ENCODE measurements at places on chromosomes 11 and 22.

DNA sequence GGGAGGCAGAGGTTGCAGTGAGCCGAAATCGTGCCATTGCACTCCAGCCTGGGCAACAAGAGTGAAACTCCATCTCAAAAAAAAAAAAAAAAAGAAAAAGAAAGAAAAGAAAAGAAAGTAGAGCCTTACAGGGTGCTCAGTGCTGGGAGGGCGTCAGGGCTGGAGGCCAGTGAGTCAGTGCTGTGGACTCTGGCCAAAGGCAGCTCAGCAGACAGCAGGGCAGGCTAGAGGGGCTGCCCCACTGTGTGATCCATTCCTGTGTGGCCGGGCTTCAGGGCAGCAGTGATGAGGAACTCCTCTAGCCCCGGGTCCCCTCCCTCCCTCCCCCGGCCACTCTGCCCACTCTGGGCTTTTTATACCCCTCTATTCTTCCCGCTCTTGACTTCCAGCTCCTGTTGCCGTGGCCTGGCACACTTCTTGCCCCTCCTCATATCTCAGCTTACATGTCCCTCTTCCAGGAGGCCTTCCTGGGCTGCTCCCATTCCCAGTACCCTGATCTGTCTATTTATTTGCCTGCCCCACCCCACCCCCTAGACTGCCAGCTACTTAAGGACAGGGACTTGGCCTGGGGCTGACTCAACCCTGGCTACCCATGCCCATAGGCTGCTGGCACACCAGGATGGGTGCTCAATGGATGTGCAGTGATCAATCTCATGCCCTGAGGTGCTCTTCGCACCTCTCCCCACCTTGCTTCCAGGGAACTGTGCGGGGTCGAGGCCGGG lies 10.1 kb downstream of the SYT12 start:
- no peak for DNase-seq

- DNase-seq = no peak
Measured at GRCh38 chr11:37811349-37811748, 1213.3 kb upstream of the RAG2 start.

- DNase-seq = peak; percentile 27
Measured at GRCh38 chr11:26971961-26972360, 22.0 kb upstream of the FIBIN start.

DNA sequence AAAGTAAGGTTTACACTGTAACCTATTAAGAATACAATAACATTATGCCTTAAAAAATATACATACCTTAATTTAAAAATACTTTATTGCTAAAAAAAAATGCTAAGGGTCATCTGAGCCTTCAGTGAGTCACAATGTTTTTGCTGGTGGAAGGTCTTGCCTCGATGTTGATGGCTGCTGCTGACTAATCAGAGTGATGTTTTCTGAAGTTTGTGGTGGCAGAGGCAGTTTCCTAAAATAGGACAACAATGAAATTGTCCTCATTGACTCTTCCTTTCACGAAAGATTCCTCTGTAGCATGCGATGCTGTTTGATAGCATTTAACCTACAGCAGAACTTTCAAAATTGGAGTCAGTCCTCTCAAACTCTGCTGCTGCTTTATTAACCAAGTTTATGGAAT lies 97.6 kb downstream of the FAT3 start:
- DNase-seq = peak; percentile 67

DNA sequence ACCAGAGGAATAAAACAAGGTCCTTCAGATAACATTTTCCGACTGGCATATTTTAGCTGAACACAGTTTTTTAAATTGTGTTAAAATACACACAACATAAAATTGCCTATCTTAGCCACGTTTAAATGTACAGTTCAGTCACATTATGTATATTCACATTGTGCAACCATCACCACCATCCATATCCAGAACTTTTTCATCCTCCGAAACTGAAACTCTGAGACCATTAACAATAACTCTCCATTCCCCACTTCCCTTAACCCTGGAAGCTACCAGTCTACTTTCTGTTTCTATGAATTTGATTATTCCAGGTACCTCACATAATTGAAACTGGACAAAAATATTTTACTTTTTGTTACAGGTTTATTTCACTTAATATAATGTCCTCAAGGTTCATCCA lies 213.3 kb downstream of the ETS1 start:
- no peak for DNase-seq

DNA sequence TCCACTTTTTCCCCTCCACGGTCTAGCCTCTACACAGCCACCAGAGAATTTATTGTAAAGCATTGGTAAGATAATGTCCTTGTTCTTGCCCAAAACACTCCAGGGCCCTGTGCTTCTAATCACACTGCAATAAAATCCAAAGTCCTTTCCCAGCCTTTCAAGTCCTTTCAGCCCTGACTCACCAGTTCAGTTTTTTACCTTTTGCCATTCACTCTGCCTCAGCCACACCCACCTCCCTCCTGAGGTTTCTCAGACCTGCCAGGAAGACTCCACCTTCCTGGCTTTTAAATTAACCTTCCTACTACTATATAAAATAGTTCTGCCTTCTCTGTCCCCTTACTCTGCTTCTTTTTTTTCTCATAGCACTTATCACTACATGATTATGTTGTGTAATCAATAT lies 91.0 kb upstream of the ARHGAP32 start:
- no peak for DNase-seq

GRCh38 chr11:113874581-113875233 lies 665 bp downstream of the USP28 start:
- no peak for DNase-seq

DNA sequence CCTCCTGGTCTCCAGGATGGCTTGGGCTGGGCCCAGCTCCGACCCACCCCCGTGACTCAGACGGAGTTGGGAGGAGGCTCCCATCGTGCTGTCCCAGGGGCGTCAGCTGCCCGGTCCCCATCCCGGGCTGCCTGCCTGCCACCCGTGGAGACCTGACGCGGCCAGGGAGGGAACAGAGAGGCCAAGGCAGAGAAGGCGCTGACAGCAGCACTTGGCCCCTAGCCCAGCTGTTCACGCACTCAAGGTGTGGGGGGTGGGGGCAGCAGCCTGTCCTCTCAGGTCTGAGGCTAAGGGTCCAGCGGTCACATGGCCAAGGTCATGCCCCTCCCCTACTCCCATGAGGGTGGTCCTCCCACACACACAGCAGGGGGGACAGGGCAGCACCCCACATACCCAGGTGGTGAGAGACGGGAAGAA lies 48.6 kb downstream of the ELFN2 start:
- DNase-seq = no peak

DNA sequence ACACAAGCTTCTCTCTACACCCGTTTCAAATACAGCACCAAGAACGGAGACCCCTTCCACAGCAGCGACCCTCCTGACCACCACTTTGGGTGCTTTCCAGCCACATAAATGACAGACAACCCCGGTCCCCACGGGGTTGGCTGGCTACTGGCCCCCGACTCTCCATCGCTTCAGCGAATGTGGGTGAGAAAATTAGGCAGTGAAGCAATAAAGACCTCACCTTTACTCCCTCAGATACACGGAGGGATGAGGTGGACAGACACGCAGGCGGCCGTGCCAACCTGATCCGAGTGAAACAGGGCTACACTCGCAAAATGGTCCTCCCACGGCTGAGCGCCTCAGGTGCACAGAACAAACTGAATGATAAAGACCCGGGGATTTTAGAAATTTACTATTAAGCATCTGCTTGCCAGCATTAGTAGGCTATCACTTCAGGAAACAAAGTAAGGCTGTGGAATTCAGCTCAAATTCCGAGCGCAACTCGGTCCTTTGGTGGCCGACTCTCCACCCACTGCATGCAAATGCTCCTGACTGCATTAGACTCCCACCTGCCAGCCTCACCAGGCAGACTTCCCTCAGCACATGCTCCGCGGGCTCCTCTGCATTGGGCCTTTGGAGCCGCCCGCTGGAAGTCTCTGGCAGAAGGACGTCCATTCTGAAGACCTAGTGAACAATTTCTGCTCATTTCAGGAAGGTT lies 12.8 kb upstream of the EFCAB6 start:
- DNase-seq = no peak

- no peak for DNase-seq
Measured at GRCh38 chr11:1783725-1784529, 20.2 kb upstream of the CTSD start.

DNA sequence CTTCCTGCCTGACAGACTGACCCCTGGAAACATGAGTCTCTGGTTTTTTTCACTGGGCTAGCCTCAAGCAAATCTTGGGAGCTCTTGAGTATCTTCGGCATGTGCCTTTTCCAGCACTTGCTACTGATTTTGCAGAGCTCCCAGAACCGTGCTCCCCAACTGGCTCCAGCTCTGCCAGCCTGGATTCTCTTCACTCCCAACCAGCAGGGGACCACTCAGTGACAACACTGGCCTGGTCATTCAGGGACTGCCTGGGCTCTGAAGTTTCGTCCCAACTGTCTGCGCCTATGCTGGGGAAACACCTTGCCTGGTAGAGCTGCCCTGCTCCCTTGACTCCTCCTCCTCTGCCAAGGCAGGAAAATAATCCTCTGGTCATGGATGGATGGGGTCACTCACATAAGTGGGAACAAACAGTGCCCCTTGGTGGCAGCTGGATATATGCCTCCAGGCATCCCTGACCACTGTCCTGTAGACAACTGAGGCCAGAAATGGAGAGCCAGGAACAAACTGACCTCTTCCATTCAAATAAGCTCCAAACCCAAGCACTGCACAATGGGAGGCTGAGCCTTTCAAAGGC lies 30.2 kb downstream of the POLDIP3 start:
- DNase-seq = no peak

DNA sequence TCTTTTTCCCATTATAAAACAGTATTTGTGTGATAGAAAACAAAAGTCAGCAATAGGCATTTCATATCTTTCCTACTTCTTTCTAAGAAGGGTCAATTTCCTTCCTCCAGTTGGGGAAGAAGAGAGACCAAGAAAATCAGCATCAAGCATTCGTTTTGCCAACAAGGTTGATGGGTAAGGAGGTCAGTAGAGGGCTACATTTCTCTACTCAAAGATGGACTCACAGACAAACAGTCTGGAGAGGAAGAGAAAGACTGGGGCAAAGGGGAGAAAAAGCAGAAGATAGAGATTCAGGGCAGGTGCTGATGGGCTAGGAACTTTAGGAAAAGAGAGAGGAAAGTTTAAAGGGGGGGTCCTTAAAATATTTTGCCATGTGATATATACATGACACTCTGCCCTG lies 8.6 kb upstream of the MTNR1B start:
- DNase-seq = no peak

DNA sequence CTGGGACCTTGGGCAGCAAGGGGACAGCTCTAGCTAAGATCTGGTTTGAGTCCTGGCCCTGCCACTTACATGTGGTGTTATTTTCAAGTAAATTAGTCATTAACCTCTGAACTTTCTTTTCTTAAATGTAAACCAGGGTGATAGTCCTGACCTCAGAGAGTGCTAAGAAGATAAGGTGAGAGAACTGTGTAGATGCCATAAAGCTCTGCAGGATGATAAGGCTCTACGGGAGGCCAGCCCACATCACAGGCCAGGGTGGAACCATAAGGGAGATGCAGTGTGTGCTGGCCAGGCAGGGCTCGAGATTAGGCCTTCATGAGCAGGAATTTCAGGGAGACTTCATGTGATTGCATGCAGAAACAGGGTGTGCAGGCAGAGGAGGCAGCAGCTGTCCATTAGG lies 24.2 kb downstream of the NECTIN1 start:
- DNase-seq = no peak

DNA sequence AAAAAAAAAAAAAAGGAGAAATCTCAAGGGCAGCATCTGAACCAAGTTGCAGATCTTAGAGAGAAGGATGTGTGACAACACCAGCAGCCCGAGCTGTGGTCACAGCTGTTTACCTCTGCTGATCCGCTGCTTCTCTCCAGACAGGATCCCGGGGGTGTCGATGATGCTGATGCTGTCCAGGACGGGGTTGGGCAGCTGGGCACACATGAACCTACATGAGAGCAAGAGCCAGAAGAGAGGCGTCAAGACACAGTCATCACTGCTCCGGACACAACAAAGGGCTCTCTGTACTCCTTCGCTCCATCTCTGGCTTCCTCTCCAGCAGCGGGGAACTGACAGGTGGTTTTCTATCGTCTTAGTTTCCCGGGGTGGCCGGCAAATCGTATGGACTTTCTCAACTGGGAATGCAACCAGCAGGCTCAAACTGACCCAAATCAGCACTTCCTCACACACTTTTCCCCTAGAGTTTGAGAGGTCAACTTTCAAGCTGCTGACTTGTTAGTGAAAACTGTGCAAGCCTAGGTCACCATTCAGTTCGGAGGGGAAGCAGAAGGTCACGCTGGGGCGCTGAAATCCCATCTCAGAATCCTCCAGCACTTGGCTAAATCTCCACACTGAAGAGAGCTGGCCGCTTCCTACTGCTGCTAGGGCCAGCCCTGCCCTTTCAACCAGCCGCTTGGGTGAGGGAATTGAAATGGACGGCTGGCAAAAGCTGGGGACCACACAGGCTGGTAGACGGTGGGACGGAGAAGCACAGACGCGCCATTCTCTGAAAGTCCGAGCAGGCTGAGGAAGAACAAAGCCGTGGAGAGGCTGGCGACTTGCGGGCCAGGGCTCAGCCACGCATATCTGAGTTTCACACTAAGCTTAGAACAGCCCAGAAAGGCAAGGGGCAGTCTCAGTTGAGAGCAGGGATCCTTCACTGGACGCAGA lies 3.8 kb downstream of the EHD1 start:
- no peak for DNase-seq

DNA sequence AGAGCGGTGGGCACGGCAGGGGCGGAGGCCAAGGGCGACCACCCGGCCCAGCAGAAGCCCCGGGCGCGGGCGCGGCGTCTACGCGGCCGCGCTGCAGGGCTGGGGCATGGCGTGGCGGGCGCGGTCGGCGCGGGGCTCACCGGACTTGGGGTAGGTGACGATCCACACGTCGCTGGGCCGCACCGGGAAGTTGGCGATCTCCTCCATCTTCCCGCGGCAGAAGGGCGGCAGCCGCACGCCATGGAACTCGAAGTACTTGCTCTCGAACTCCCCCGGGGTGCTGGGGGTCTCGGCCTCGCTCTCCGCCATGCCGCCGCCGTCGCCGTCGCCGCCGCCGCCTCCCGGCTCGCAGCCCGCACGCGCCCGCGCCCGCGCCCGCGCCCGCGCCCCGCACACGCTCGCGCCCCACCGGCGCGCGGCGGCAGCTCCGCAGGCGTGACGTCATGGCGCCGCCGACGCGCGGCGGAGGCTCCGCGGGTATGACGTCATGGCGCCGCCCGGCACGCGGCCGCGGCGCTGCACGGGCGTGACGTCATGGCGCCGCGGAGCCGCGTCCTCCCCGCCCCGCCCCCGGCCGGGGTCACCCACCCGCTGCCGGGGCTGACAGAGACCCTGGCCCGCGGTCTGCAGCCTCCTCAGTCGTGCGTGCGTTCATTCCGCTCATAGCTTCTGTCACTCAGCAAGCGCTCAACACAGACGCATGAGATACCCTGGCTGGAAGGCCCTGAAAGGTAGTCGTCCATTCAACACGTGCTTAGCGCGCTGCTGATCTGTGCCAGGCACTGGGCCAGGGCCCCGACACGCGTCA lies at the start of gene SULT4A1:
Gene SULT4A1, minus strand, starts transcription at position 440 of the 808 bp plus-strand sequence. Its CDS starts 131 bp downstream, at position 309.
- DNase-seq = no peak

DNA sequence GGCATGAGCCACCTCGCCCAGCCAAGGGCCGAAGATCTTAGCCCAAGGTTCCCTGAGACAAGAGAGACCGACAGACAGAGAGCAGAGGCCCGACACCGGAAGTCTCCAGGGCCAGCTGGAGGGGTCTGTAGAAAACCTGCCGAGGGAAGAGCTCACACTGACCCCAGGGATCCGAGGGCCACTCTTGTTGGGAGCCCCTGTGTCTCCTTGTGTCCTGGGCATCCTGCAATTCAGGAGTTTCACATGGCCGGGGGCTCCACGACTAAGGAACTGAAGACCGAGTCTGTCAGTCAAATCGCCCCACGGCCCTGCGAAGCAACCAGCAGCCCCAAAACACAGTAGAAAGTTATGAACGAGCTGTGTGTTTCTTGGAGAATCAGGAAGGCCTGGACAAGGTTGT lies 1482.0 kb downstream of the BRD1 start:
- DNase-seq = no peak

- no peak for DNase-seq
Measured at GRCh38 chr22:29690476-29690875, 29.3 kb upstream of the CABP7 start.

- DNase-seq = no peak
Measured at GRCh38 chr11:75342966-75343870, 8.2 kb downstream of the ARRB1 start.
